Fibroblast of lung (primary cell): ENCODE measurements at places on chromosomes 13 and 19. TPM values are rescaled to one million over a fixed set of nuclear protein-coding genes. Genes with fewer than 3 reads are reported as not detected.

NCAN gene
- total RNA-seq, result under 0.01 TPM in 2 replicates

CYP4F11 gene
- total RNA-seq, result not detected in 2 replicates

GRCh38 chr13:39415008-39415802, 187.8 kb downstream of the LHFPL6 start:
- H3K27ac ChIP-seq, result no peak overlapping the region
- no peaks in the 10 kb centered on the region for H3K27me3 ChIP-seq
- peaks cover under 1% of the 10 kb centered on the region for H3K4me1 ChIP-seq
- no peak overlapping the region for H3K4me3 ChIP-seq
- DNase-seq, result peak; percentile 72

- H3K36me3 ChIP-seq, result no peaks in the 10 kb centered on the region
- peak overlapping the region; percentile 97 for H3K27ac ChIP-seq
- H3K4me3 ChIP-seq, result peak overlapping the region; percentile 68
Measured at GRCh38 chr13:20566468-20566897, 474 bp upstream of the IFT88 start.

DNA sequence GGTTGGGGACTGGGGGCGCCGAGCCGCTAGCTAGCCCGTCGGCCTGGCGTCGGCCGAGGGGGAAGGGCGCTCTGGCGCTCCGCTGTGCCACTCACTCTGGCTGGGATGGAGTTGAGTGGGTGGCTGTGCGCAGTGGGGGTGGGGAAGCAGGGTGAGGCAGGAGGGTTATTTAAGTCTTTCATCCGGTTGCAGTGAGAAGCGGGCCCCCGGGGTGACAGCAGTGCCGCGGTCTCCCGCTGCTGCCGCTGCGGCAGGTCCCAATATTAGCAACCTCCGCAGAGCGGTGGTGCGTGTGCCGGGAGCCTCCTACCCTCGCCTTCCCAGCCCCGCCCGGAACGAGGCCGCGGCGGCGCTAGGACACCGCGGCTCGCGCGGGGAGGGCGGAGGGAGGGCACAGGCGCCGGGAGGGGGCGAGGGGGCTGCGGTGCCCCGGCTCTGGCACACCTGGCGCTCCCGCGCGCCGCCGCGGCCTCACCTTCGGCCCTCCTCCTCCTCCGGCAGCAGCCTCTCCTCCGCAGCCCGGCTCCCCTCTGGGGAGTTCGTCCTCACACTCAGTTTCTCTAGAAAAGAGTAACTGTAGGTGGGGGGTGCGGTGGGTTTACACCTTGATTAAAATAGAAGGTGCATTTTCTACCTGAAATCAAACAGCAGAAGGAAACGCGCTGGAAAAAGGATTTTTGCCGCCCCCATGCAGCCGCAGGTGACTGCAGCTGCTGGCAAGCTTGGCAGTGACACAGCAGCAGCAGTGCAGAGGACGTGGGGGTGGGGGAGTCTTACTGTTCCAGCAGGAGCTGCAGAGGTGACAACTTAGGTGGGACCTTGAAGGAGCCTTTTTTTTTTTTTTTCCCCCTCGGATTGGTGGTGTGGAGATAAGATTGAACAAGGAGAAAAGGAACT, 4.5 kb downstream of the FGF9 start:
- no peak for DNase-seq
- H3K27me3 ChIP-seq, result peaks cover 45% of the 10 kb centered on the region
- no peaks in the 10 kb centered on the region for H3K4me1 ChIP-seq
- H3K4me3 ChIP-seq, result no peak overlapping the region
- no peak overlapping the region for H3K27ac ChIP-seq

GRCh38 chr13:47148543-47148942, 251.7 kb upstream of the HTR2A start:
- H3K27ac ChIP-seq, result no peak overlapping the region
- no peaks in the 10 kb centered on the region for H3K4me1 ChIP-seq
- H3K4me3 ChIP-seq, result no peak overlapping the region
- no peaks in the 10 kb centered on the region for H3K27me3 ChIP-seq
- peak; percentile 17 for DNase-seq

DNA sequence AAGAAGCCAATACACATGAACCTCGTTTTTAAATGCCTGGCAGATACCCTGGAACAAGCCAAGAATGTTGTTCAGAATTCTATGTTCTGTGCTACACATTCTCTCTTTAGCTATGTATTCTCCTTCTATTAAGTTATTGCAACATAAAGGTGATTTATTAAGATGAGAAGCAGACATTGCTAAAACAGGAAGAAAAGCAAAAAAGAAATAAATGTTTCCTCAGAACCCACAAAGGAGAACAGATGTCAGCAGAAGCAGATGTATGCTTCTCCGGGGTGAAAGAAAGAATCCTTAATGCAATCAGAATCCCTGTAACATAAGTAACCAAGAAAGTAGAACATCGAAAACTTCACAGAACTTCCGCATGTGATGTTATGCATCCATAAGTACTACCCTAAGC, 302.9 kb downstream of the DCT start:
- DNase-seq, result peak; percentile 58
- H3K36me3 ChIP-seq, result no peaks in the 10 kb centered on the region
- no peaks in the 10 kb centered on the region for H3K4me1 ChIP-seq
- H3K27me3 ChIP-seq, result no peaks in the 10 kb centered on the region

GRCh38 chr13:23715762-23716235, 145.6 kb downstream of the TNFRSF19 start:
- H3K4me3 ChIP-seq, result no peak overlapping the region
- H3K36me3 ChIP-seq, result no peaks in the 10 kb centered on the region
- peaks cover 3% of the 10 kb centered on the region for H3K4me1 ChIP-seq
- DNase-seq, result no peak
- H3K27ac ChIP-seq, result no peak overlapping the region
- no peaks in the 10 kb centered on the region for H3K27me3 ChIP-seq

DNA sequence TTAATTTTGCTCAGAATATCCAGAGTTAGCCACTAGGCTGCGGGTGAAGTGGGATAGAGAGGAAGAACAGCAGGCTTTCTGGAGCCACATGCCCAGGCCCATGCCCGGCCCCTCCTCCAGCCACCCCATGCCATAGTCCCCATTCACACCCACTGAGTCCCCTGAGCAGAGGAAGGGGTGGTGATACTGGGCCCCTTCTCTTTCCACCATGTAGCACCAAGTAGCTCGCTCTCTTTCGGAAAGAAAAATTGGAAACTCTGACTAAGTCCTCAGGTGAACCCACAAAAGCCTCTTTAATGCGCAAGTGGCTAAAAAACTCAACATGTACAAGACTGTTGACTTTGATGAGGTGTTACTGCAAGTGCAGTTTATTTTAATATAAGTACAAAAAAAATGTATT, 76.7 kb upstream of the GPR183 start:
- H3K36me3 ChIP-seq, result no peaks in the 10 kb centered on the region
- no peak for DNase-seq
- H3K27ac ChIP-seq, result no peak overlapping the region
- no peaks in the 10 kb centered on the region for H3K27me3 ChIP-seq

GRCh38 chr19:35037716-35038622, 3.6 kb upstream of the HPN start:
- no peak overlapping the region for H3K27ac ChIP-seq
- no peak overlapping the region for H3K4me3 ChIP-seq
- peaks cover 6% of the 10 kb centered on the region for H3K4me1 ChIP-seq
- no peak for DNase-seq
- no peaks in the 10 kb centered on the region for H3K27me3 ChIP-seq

GRCh38 chr13:74466020-74466419, 331.8 kb upstream of the KLF12 start:
- DNase-seq, result no peak
- no peaks in the 10 kb centered on the region for H3K4me1 ChIP-seq
- H3K27ac ChIP-seq, result no peak overlapping the region
- no peaks in the 10 kb centered on the region for H3K27me3 ChIP-seq
- no peak overlapping the region for H3K4me3 ChIP-seq

DNA sequence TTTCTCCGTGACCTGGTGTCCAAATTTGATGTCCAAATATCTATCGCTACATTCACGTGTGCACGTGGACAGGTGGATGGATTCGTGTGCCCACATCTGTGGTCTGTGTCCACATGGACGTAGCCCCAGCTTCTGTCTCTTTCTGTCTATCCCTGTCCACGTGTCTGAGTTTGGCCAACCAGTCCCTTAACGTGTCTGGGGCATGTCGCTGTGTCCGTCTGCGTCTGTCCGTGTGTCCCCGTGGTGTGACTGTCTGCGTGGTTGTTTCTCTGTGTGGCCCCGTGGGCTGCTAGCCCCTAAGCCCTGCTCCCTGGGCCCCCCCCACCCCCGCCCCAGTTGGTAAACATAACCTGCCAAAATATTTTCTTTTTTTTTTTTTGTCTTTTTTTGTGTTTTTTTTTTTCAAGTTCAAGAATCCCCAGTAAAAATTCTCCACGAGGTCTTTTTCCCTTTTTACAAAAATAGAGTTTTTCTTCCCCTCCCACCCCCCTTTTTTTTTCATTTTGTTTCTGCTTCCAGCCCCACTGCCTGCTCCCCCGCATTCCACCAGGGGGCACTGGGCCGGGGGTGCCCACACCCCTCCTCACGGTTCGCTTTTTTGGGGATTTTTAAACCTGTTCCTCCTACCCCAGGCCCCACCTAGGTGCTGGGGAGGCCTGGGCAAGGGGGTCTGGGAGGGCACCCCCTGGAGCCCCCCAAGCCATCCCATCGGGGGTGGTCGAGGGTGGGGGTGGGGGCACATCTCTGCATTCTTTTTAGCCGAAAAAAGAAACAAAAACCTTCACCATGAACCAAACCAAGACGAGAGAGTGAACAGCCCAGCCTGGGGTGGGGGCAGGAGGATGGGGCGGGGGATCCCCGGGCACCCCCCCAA, 18.3 kb downstream of the PRKCSH start:
- no peaks in the 10 kb centered on the region for H3K27me3 ChIP-seq
- H3K36me3 ChIP-seq, result peaks cover 5% of the 10 kb centered on the region
- DNase-seq, result no peak
- H3K4me3 ChIP-seq, result no peak overlapping the region

DNA sequence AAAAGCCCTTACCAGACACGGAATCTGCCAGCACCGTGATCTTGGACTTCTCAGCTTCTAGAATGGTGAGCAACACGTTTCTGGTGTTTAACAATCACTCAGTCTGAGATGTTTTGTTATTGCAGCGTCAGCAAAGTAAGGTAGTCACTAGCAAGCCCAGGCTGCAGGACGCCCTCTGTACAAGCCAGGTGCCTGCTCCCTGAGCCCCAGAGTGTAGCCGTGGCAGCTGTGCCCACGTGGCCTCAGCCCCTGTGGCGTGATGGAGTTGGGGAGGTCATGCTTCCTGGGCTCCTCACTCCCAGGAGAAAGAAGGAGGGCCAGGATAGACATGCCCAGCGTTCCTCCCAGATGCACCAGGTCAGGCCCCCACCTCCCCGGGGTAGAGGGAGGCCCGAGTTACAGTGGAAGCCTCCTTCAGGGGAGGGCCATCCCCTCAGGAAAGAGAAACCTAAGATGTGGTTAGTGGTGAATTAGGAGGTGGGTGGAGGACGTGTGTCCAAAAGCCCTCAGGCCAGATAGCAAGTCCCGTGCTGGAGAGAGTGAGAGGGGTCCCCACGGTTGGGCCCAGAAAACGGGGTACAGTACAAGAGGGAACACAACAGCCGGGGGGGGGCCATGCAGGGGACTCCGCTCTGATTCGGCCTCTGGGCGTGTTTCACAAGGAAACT, 169.6 kb upstream of the SOX1 start:
- H3K36me3 ChIP-seq, result no peaks in the 10 kb centered on the region
- DNase-seq, result no peak
- H3K4me3 ChIP-seq, result no peak overlapping the region
- no peaks in the 10 kb centered on the region for H3K27me3 ChIP-seq

GRCh38 chr19:8924283-8924682, 85.9 kb downstream of the MUC16 start:
- H3K27me3 ChIP-seq, result no peaks in the 10 kb centered on the region
- H3K36me3 ChIP-seq, result no peaks in the 10 kb centered on the region
- H3K27ac ChIP-seq, result no peak overlapping the region
- H3K4me3 ChIP-seq, result no peak overlapping the region

DNA sequence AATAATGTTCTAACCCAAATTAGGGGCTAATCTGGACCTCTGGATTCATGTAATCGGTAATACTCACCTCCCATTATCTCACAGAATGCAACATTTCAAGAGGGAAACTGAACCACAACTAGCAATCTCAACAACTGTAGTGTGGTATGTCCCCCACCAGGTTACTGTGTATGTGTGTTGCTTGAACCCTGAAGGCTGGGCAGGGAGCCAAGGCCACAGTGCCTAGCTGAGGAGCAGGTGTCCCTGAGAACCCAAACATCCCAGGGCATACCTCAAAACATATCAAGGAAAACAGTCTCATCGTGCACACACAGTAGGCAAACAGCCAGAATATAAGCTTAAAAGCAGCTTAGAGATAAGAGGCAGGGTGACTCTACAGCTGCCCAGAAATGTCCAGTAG, 20.5 kb upstream of the NEK3 start:
- H3K36me3 ChIP-seq, result peaks cover 5% of the 10 kb centered on the region
- H3K27ac ChIP-seq, result no peak overlapping the region
- H3K4me1 ChIP-seq, result no peaks in the 10 kb centered on the region
- H3K4me3 ChIP-seq, result no peak overlapping the region
- DNase-seq, result no peak
- H3K27me3 ChIP-seq, result no peaks in the 10 kb centered on the region

DNA sequence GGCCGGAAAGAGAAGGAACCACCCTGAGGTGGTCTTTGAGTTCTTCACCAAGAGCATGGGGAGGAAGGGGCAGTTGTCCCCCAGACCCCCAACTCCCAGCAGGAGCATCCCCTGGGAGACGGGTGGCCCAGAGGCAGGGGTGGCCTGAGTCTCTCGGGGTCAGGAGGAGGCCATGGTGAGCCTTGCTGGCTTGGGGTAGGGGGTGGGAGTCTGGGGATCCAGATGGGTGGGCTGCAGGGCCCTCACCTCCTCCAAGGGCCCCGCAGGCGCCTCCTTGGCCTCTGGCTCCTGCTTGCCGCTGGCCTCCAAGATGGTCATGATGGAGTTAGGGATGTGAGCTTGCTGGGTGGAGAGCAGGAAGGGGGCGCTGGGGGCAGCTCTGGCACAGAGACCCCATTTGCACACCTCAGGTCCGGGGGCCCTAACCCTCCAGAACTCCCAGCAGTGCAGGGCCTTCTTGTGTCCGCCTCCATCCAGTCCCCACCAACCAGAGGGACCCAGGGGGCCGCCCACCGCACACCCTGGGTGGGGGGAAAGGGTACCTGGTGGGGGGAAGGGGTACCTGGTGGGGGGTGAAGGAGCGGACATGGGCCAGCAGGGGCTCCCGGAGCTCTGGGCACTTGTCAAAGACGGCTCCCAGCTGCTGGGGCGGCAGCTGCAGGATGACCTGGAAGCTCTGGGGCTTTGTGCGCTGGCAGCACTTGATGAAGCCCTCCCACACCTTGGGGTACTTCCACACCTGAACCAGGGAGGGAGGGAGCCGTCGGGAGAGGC, 1.3 kb upstream of the RSPH6A start:
- peaks cover 13% of the 10 kb centered on the region for H3K36me3 ChIP-seq
- H3K4me1 ChIP-seq, result peaks cover 2% of the 10 kb centered on the region
- H3K4me3 ChIP-seq, result no peak overlapping the region
- H3K27ac ChIP-seq, result no peak overlapping the region
- no peak for DNase-seq
- H3K27me3 ChIP-seq, result no peaks in the 10 kb centered on the region

GRCh38 chr13:68996668-68997025, 1111.0 kb upstream of the ATXN8OS start:
- no peak for DNase-seq
- no peaks in the 10 kb centered on the region for H3K4me1 ChIP-seq
- no peaks in the 10 kb centered on the region for H3K36me3 ChIP-seq

GRCh38 chr13:56773148-56773547, 367.6 kb upstream of the PRR20A start:
- DNase-seq, result no peak
- H3K4me3 ChIP-seq, result no peak overlapping the region
- no peaks in the 10 kb centered on the region for H3K27me3 ChIP-seq
- no peaks in the 10 kb centered on the region for H3K36me3 ChIP-seq
- no peak overlapping the region for H3K27ac ChIP-seq
